NCI-H1105 (cell line): ENCODE measurements at places on chromosomes 1 and 21.

GRCh38 chr1:30273021-30273325 is 450.4 kb downstream of the MATN1 start:
- no peak for DNase-seq

GRCh38 chr1:25247829-25248754 is 838 bp upstream of the RSRP1 start:
- no peak for DNase-seq

- DNase-seq = no peak
These were observed 9.4 kb downstream of the MINDY1 start for GRCh38 chr1:150997126-150997872.

GRCh38 chr21:29245104-29245643 is 53.5 kb upstream of the BACH1 start:
- no peak for DNase-seq

- DNase-seq = no peak
These were observed 188.6 kb upstream of the HP1BP3 start for GRCh38 chr1:20975668-20976067.

GRCh38 chr1:29925058-29925457 is 688.7 kb downstream of the PTPRU start:
- DNase-seq = no peak

- no peak for DNase-seq
These were observed 122.2 kb upstream of the TMEM51 start for GRCh38 chr1:15031251-15031933.

GRCh38 chr1:170765712-170766330 is 101.9 kb downstream of the PRRX1 start:
- DNase-seq = no peak

GRCh38 chr1:180842491-180843275 is 70.0 kb upstream of the KIAA1614 start:
- no peak for DNase-seq

DNA sequence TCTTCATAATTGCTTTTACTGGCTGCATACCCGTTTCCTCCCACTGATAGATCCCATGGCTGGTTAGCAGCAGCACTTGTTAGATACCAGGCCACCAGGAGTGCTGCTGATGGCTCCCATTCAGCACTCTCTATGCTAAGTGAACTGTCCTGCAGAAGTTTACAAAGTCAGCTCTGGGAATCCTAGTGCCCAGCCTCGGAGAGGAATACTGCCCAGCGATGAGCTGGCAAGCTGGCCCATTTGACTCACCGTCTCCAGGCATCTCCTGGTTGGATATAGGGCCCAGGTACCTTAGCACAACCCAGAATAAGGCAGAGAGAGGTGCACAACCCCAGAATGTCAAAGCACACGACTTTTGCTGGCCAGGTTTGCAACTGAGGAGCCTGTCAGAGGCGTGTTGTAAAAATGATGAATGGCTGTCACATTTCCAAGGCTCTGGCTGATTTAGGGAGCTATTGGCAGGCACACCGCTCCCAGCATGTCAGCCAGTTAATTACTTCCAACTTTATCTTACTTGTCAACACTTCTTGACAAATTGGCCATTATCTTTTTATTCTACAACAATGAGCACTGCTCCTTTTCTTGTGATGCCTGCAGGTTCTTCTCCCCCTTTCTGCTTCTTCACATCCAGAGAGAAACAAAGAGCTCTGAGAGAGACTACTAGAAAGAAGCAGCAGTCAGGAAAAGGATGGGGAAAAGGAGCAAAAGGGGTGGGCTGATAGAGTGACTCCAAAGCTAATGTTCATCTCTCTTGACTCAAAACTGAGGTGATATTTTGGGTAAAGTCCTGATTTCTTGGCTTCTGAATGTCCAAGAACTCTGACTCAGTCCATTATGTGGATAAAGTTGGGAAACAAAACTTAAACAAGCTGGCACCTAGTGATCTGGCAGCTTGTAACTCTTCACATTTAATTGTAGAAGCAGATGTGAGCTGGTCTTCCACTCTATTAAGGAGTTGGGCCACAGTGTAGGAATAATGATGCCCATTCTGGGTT is 10.8 kb upstream of the ANGPTL7 start:
- DNase-seq = peak; percentile 29

DNA sequence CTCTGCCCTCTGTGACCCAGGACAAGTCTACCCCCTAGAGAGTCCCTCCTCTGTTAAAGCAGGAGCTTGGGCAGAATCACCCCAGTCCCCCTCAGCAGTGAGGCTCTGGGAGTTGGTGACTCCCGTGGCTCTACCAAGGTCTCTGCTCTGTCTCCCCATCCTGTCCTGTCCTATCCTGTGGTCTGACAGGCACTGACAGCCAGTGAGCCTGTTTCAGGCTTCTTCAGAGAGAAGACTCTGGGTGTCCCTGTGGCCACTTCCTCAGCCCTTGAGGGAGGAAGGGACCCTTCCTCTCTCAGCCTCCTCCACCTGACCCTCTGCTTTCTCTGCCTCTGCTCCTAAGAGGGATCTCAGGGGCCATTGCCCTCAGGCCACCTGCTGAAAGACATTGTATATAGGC is 148.7 kb downstream of the FCRL5 start:
- no peak for DNase-seq

- no peak for DNase-seq
These were observed 64.5 kb upstream of the SPATA6 start for GRCh38 chr1:48536477-48536876.

- no peak for DNase-seq
These were observed 178.8 kb downstream of the ETS2 start for GRCh38 chr21:38984568-38984967.
